Cerebellar cortex (tissue), 1 donor: ENCODE measurements at places on chromosomes 4 and X.

GRCh38 chr4:99028187-99028586 lies 32.7 kb downstream of the METAP1 start:
- no peak for DNase-seq

- peak; percentile 28 for DNase-seq
These were observed 395.9 kb upstream of the INTU start for GRCh38 chr4:127236889-127237288.

DNA sequence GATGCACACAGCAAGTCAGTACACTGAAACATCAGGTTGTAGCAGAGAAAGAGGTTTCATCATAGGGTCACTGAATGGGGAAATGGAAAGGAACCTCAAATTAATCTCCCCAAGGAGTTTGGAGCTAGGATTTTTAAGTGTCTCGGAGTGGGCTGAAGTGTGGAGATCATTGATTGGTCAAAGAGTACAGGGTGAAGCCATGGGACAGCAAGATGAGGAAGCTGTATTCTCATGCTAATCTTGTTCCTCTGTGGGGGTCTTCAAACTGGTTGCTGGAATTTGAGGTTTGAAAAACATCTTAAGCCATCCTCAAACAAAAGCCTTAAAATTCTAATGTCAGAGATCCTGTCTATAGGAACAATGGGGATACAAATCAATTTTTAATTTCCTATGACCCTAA lies 78.8 kb upstream of the TEX13A start:
- DNase-seq, result no peak

DNA sequence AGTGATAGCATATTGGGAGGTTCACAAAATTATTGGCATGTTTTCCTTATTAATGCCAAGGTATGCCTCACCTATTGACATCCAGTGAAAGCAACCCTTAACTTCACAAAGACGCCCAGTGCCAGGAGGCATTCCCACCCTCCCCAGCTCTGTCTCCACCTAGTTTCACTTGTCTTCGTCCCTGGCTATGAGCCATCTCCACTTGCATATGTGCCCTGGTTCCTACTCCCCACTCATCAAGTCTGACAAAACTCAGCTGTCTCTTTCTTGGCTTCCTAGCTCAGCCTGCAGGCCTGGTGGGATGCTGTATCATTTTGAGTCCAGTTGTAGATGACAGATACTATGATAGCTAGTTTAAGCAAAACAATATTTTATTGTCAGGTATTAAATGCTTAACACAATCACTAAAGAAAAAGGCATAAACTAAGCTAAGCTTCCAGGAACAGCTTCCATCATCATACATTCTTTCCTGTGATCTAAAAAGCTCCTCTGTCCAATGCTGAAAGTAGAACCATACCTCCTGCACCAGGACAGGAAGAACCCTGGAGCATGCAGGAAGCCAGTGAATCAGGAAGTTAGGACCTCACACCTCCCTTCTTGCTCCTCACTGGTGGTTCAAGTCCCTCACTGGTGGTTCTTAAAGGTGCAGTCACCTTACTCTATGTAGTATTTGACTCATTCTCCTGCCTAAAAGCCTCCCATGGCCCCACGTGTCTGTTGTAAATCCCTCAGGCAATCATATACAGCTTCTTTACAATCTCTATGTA lies 410.3 kb upstream of the RASGEF1B start:
- DNase-seq, result no peak

DNA sequence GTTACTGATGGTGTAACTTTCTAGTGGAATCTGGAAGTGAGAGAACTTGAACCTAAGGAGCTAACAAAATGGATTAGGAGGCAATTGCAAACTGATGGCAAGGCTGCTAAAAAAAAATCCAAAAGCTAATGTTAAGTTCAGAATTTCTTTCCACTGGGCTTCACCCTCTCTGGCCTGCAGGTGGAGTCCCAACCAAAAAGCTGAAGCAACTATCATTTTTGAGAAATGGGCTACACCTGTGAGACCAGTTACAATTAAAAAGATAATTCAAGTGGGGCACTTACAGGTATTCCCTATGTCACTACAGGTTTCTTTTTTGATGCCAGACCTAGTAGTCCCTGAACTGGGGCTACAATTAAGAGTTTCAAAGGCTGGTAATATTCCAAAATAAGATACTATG lies 142.1 kb upstream of the FTHL17 start:
- peak; percentile 51 for DNase-seq

GRCh38 chrX:41664908-41665307 lies 23.9 kb upstream of the GPR34 start:
- no peak for DNase-seq

- DNase-seq, result no peak
These were observed 292.7 kb downstream of the GALNTL6 start for GRCh38 chr4:172105918-172106317.

GRCh38 chrX:26262121-26262523 lies 46.2 kb downstream of the MAGEB5 start:
- DNase-seq, result no peak

- no peak for DNase-seq
These were observed 16.0 kb downstream of the CLOCK start for GRCh38 chr4:55530691-55531090.

DNA sequence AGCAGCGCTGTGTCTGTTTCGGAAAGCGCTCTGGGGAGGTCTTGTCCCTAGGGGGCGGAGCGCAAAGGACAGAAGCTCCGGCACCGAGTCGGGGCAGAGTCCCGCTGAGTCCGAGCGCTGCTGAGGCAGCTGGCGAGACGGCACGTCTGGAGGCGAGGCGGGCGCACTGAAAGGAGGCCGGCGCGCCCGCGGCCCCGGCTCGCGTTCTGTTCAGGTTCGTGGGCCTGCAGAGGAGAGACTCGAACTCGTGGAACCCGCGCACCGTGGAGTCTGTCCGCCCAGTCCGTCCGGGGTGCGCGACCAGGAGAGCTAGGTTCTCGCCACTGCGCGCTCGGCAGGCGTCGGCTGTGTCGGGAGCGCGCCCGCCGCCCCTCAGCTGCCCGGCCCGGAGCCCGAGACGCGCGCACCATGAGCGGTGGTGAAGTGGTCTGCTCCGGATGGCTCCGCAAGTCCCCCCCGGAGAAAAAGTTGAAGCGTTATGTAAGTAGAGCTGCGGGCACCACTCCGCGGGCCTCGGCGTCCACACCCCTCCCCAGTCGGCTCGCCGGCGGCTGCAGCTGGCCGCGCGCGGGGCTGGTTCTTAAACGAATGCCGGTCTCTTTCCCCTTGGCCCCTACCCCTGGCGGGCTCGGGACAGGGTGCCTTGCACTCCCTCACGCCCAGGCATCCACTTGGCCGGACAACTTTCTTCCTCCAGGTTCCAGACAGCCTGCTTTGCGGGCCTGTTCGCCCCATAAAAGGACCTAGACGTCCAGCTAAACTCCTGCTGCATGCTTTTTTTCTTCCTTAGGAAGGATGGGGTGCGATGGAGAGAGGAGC lies at the start of gene GAB1:
TSS of gene GAB1 (plus strand) at position 96 of the 819 bp plus-strand sequence. CDS start at position 409, 313 bp downstream.
- peak; percentile 62 for DNase-seq

DNA sequence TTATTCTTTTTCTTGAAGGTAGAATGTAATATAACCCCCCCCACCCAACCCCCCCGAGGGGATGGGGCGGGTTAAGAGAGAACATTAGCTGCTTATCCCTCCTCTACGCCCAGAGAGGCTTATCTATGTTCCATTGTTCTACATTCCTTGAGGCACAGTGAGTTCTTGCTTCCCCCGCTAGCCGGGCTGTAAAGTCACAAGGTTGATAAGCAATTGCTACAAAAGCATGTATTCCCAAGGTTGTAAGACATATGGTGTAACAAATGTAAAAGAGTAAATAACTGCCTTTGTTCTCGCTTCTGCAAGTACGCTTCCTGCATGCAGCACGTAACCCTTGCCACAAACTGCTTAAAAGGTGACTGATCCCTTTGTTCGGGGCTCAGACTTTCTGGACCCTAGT lies 8.2 kb downstream of the DCAF8L2 start:
- DNase-seq, result no peak

DNA sequence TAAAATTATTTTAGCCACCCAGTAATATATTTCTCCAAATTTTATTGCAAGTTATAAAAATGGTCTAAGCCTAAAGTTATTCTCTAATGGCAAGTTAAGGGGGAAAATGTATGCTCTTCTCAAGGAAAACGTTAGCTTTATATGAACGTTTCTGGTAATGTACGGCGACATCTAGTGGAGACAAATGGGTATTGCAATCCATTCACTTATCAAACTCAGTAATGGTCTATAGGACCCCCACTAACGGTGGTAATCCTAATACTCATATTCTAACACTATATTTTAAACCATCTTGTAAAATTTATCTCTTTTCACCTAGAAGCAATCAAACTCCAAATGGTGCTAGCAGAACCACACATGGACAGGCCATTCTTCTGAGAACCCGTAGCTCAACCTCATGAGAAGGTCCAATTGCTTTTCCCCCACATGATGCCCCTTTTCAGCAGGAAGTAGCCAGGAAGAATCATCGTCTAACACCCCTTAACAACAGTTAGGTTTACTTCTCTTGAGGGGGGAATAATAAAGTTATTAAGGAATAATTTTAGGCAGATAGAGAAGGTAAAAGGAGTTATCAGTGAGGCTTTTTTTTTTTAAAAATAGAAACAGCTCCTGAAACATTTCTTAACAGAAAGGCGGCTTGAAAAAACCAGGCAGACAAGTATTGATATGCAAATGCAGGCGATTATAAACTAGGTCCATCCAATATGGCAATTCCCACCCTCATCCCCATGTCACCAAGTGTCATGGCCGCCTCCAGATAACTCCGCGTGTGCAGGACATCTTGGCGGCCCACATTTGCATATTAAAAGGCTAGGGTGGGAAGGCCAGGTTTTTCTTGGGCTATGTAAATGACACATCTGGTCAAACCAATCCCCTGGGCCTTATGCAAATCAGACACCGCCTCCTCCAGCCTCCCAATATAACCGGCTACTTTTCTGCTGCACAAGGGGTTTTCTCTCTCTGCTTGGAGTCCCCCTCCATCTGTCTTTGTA lies 35.0 kb downstream of the NUDT11 start:
- DNase-seq, result peak; percentile 31

DNA sequence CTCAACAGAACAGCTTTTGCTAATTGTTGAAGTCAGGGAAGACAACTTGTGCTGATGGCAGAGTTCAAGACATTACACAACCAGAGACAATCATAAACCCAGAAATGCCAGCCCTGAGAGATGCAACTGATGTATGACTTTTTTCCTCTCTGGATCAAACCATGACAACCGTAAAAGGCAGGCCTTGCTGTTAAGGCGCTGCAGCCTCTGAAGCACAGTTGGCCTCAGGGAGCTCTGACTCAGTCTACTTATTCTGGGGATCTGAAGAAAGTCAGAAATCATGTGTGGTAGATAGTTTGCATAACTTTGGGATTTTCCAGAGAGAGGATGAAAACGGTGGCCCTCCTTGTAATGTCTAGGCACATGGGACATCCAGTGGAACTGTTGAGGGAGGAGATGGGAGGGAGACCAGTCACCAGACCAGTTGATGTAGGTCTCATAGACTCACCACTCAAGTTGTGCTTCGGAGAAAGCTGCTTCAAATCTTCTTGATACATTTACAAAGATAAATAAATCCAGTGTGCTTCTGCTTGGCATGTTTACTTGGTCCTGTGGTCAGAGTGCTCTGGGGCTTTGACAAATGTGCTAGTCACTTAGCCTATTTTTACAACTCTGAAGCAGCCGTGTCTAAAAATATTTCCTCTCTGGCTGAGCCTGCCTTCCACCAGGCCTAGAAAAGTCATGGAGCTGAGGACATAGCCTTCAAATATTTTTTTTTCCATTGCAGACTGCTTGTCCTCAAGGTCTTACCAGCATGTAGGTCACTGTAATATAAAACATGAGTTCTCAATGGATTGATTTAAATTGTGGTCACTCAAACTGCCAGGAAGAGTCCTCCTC lies 7.5 kb downstream of the HADH start:
- DNase-seq, result no peak

DNA sequence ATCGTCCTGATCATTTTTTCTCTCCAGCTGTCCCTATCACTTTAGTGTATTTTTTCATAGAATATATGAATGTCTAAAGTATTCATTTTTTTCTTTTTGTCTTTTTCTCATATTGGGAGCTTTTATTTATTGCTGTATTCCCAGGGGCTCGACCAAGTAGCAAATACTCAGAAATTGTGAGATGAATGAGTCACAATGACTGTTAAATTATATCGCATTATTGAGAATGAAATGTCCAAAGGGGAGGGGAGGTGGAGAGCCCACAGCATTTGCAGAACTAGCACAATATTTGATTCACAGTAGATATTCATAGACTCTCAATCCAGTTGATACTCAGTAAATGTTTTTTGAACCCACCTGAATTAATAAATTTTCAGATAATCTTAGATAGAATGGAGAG lies 543.6 kb upstream of the FAM241A start:
- no peak for DNase-seq
